ENCODE measurements at places on chromosomes 7 and 10.

GRCh38 chr10:121999301-121999700 is 10.3 kb downstream of the TACC2 start:
- no peak for DNase-seq

- DNase-seq = no peak
Observed at GRCh38 chr10:34206078-34206934, 608.8 kb downstream of the PARD3 start.

DNA sequence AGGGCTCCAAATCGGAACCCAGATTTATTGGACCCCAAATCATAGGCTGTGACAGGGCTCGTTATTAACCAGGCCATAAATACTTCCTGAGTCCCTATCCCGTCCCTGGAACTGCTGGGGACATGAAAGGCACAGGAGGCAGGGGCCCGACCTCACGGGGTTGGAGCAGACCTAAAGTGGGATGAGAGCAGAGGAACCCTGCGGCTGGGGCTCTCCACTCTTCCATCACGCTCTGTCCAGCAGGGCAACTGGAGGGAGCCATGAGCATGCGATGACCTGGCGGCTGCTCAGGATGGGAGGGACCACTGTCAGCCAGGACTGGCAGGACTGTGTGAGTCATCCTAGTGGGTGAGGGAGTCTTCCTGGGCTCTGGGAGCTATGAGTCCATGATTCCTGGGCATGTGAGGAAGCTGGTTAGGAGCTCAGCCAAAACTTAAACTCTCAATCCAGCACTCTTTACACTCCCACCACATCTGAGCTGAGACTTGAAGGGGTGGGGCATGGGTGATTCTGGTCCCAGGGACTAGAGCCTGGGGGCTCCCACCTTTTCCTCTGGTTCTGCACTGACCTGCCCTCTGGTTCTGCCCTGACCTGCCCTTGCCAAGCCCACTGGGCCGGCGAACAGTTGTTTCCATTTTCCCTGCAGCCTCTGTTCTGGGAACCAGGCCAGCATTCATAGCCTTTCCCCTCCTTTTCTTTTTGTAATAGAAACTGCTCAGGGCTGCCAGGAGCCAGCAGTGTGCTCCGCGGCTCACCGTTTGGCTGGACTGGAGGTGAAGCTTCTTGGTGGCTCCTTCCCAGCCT is 47.1 kb downstream of the SYPL1 start:
- no peak for DNase-seq

- no peak for DNase-seq
Observed at GRCh38 chr7:135322571-135323340, 89.1 kb downstream of the STRA8 start.

DNA sequence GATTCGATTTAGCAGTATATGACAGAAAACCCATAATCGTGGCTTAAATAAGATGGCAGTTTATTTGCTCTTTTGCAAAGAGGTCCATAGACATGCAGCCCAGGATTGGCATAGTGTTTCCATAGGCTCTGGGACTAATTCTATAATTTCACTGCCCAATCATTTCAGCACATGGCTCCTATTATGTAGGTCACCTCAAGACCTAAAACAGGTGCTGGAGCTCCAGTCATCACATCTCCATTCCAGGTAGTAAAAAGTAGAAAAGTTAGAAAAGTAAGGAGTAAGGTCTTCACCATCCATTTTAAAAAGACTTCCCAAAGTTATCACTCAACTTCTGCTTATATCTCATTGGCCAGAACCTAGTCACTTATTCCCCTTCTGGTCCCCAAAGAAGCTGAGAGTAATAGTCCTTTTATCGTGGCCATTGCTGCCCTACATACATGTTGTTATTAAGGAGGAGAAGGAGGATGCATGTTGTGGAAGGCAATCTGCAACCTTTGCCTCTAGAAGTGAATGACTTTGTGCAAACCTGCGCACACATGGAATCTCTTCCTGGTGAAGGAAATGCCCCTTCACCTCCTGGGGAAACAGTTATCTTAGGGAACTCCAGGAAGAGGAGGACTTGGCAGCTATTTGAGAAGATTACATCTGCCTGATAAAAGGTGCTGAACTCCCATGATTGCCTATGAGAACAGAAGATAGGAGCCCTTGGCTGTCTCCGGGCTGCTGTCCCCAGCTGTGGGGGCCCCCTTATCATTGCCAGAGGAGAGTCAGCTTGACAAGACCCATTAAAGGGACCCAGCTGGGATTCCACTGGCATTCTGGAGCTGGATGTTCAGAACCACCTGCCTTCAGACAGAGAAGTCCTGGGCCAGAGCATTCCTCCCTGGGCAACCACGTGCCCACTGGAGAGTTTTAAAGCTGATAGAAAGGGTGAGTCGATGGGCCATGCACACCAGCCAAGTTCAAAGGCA is 330.6 kb upstream of the ZMIZ1 start:
- no peak for DNase-seq

- no peak for DNase-seq
Observed at GRCh38 chr7:105787793-105788192, 88.6 kb downstream of the ATXN7L1 start.

DNA sequence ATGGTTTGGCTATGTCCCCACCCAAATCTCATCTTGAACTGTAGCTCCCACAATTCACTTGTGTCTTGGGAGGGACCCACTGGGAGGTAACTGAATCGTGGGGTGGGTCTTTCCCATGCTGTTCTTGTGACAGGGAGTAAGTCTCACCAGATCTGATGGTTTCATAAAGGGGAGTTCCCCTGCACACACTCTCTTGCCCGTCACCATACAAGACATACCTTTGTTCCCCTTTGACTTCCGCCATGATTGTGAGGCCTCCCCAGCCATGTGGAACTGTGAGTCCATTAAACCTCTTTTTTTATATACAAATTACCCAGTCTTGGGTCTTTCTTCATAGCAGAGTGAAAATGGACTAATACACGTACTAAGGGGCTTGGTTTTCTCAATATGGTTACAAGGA is 106.7 kb downstream of the SFMBT2 start:
- DNase-seq = no peak

GRCh38 chr7:8168336-8168735 is 93.6 kb downstream of the ICA1 start:
- DNase-seq = no peak

- DNase-seq = no peak
Observed at GRCh38 chr10:32190890-32191491, 134.8 kb upstream of the KIF5B start.

GRCh38 chr7:80520199-80520598 is 8.3 kb upstream of the GNAT3 start:
- DNase-seq = no peak

DNA sequence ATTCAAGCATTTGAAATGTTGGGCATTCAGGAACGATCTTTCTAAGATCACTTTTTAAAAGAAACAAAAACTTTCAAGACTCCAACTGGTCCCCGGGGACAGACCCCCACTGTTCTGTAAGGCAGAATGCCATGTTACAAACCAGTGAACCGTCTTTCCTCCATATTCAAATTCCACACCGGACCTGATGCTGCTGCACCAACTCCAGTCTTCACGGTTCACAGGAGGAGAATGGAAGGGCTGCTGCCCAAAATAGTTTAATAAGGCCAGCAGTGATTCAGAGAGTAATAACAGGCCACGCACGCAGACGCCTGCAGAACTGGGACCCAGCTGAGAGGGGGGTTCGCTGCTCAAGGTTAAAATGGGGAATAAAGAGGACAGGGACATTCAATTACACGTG is 47.2 kb downstream of the OSBPL3 start:
- no peak for DNase-seq

DNA sequence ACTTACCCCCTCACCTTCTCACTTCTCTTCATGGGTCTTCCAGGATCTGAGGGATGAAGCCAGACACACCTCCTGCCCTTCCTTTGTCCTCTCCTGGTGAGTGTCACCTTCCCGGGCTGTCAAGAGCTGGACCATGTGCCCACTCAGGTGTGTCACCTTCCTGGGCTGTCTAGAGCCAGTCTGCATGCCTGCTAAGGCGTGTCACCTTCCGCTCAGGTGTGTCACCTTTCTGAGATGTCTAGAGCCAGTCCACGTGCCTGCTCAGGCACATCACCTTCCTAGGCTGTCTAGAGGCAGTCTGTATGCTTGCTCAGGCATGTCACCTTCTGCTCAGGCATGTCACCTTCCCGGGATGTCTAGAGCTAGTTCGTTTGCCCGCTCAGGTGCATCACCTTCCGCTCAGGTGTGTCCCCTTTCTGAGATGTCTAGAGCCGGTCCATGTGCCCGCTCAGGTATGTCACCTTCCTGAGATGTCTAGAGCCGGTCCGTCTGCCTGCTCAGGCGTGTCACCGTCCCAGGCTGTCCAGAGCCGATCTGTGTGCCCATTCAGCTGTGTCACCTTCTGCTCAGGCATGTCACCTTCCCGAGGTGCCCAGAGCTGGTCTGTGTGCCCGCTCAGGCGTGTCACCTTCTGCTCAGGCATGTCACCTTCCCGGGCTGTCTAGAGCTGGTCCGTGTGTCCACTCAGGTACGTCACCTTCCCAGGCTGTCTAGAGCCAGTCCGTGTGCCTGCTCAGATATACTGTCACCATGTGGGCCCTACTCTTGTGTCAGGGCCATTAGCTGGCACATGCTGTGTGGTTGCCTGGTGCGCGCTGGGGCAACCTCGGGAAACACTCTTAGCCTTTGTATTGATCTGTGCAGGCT is 245.3 kb downstream of the EBF3 start:
- DNase-seq = no peak

GRCh38 chr7:129959471-129960203 is 6.9 kb upstream of the UBE2H start:
- no peak for DNase-seq

DNA sequence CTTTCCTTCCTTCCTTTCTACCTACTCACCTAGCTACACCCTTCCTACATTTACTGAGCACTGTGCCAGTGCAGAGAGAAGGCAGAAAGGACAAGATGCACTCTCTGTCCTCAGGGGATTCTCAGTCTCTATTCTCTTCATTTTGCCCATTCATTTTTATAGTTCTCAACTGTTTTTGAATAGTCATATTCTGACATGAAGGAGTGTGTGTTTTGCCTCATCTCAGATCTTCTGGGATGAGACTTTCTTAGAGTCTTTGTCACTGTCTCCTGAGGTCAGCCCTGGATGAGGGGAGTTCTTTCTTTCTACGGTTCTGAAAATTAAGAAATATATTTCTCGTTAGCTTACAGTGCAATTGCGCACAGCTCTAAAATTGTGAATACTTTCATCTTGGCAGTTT is 21.3 kb downstream of the CLCN1 start:
- DNase-seq = no peak

- no peak for DNase-seq
Observed at GRCh38 chr10:99880080-99880835, 97.8 kb downstream of the ABCC2 start.

DNA sequence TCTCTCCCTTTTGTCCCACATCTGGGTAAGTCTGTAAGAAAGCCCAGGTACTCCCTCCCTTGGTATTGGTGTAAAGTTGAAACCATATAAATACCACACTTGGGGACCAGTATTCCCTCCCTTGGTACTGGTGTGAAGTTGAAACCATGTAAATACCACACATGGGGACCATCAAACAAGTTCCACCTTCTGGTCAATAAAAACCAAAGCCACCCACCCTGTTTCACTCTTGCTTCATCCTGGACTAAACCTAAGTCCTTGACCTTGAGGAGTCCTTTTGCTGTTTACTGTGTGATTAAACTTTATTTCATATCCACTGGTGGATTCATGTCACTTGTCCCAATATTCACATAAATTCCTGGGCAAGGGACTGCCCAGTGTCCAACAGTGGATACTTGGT is 8.4 kb downstream of the P4HA1 start:
- DNase-seq = no peak

DNA sequence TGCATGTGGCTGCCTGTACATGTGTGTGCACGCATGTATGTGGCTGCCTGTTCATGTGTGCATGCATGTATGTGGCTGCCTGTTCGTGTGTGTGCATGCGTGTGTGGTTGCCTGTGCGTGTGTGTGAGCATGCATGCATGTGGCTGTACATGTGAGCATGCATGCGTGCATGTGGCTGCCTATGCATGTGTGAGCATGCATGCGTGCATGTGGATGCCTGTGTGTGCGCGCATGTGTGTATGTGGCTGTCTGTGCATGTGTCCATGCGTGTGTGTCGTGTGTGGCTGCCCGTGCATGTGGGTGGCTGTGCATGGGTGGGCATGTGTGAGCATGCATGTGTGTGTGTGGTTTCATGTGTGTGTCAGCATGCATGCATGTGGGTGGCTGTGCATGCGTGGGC is 218.3 kb downstream of the ELFN1 start:
- DNase-seq = no peak

- DNase-seq = no peak
Observed at GRCh38 chr7:29102558-29103151, 43.7 kb downstream of the CPVL start.

GRCh38 chr7:65910237-65910636 is 37.4 kb downstream of the VKORC1L1 start:
- no peak for DNase-seq

DNA sequence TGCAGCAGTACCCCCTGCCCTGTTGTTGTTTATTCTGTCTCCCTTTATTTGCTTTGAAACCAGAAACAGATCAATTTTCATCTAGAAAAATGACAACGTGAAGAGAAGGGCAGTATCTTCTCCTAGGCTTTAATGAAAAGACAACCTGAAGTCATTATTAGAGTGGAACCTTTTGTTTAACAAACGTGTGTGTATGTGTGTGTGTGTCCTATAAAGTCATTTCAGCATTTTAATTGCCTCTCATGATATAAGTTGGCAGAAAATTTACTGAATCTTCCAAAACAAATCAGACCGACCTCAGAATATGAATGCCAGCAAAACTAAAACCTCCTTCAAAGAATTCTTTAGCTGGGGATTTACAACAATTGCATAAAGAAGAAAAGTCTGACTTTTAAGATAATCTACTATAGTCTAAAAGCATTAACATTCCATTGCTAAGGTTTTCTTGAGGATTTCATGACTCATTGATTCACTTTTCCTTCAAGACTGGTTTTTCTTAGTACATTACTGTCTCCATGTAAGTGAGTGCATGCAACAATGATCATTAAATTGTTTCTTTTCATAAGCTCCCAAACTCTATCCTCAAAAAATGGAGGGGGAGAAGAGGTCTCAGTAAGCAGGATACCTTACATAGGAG is 3.2 kb downstream of the GLI3 start:
- DNase-seq = no peak

- no peak for DNase-seq
Observed at GRCh38 chr7:152660021-152660420, 15.9 kb downstream of the XRCC2 start.

DNA sequence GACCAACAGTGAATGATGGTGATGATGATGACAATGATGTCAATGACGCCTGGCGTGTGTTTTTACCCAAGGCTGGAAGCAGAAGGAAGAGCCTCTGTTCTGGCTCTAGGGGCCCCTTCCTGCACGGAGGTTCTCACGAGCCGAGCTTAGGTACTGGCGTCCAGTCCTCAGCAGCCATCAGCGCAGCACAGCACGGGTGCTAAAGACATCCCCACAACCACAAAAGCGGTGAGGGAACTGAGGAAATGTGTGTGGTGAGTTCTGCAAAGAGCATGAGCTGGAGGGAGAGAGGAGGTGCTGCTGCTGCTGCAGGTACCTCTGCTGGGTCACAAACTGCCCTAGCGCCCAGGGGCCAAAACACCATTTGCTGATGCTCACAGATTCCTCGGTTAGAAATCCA is 81.6 kb downstream of the SFMBT2 start:
- no peak for DNase-seq

DNA sequence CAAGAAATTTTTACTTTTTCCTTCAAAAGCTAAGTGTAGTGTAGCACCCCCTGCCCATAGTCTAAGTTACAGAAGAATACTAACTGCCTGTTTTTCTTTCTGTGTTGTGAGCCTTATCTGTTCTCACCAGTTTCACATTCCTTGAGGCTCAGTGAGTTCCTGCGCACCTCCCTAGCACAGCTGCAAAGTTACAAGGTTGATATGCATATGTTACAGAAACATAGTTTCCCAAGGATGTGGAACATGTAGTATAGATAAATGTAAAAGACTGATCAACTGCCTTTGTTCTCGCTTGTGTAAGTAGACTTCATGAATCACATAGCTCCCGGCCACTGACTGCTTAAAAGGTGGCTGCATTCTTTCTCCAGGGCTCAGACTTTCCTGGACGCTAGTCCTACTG is 6.7 kb upstream of the ZNF33B start:
- no peak for DNase-seq

All from stimulated activated CD4-positive, alpha-beta T cell treated with anti-CD3 and anti-CD28 coated beads, Interleukin-1b, Interleukin-23, amount 100 ng/mL, for 1 hour (primary cell).